NCI-H1417 treated with DMSO at 0.1 percent for 48 hours (cell line): ENCODE measurements at places on chromosomes 4 and X.

GRCh38 chr4:46124773-46125413 is 1.0 kb upstream of the GABRG1 start:
- no peak for DNase-seq

DNA sequence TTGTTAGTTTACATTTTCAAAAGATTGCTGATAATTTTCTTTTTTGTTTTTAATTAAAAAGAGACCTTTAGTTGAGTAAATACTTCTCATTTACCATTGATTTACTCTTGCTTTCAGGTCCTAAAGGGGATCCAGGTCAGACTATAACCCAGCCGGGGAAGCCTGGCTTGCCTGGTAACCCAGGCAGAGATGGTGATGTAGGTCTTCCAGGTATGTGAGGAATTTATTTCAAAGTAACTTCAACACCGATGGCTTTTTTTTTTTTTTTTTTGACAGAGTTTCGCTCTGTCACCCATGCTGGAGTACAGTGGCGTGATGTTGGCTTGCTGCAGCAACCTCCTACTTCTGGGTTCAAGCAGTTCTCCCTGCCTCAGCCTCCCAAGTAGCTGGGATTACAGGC is 135.1 kb downstream of the IRS4 start:
- DNase-seq, result no peak

DNA sequence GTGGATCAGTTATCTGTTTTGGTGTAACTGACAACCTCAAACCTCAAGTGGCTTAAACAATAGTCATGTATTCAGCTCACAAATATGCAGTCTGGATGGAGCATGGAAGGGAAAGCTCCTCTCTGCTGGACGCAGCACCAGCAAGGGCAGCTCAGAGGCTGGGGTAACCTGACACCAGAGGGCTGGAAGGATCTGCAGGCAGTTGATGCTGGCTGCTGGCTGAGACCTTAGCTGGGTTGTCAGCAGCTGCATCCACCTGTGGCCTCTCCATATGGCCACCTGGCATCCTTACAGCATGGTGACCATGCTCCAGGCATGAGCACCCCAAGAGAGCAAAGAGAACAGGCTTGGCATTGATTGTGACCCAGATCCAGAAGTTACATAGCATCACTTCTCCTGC is 46.7 kb downstream of the ENPP6 start:
- DNase-seq, result no peak

DNA sequence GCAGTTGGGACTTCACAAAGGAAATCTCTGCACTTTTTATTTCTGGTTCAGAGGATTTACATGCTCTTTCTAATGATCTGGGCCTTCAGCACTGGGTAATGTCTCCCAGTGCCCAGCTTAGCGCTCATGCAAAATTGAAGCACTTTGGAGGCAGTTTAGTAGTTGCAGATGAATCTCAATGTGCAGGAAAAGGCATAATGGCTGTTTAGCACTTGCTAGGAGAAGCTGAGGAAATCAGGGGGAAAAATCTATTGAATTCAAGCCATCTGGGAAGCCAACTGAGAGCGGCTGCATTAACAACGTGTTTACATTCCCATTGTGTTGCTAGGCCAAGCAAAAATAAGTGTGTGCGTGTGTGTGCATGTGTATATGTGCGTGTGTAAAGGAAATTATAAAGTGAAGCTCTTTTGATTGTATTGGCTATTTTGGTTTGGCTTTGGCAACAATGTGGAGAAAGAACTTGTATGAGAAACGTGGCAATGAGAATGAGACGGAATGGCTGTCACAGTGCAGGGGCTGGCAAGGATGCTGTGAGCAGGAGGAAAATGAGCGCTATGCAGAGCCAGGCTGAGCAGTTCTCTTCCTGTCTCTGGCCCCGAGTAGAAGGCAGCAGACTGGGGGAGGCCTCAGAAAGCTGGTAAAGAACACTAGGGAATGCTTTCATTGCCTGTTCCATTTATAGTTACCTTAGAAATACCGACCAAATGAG is 231.5 kb downstream of the UNC5C start:
- DNase-seq, result no peak

GRCh38 chrX:155263854-155264628 is at the start of gene RAB39B:
Gene RAB39B (minus strand): TSS chrX:155264491. CDS start chrX:155264288, 203 bp downstream.
- DNase-seq, result peak; percentile 30

GRCh38 chr4:22093126-22093525 is 144.6 kb upstream of the KCNIP4 start:
- no peak for DNase-seq

GRCh38 chrX:21376636-21377035 is 2.4 kb downstream of the CNKSR2 start:
- DNase-seq, result no peak

DNA sequence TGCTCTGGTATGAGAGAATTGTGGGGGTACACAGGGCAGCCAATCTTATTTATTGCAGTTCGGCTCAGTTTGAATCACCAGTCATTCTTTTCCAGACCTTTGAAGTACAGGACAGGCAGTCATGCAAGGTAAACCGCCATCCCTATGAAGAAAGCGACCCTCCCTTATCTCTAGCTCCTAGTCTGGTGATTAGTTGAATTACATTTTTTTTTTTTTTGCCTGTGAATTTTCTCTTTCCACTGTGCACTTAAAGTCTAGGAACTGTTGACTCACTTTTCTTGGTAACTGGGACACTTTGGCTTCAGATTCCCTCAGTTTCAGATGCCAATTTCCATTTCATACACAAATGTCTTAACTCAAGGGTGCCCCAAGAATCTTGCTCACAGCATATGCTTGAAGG is 82.4 kb upstream of the FAM9C start:
- no peak for DNase-seq

DNA sequence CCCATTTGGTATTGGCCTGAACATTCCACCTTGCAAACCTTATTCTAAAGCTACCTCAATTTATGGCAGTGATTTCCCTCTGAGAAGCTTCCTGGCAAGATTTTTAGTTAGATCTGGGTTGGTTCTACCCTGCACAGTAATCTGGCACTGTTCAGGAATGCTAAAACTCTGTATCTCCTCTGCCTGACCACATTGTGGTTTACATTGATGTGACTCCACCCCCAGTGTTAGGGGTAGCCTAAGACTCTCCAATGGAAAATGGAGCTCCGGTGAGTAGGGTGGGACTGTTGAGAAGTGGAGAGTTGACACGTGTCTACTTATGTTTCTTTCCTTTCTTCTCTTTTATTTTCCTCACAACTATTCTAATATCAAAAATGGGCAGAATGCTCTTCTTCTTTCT is 45.4 kb downstream of the BMPR1B start:
- no peak for DNase-seq
